ENCODE measurements at places on chromosomes 2 and 18. TPM values are rescaled to one million over a fixed set of nuclear protein-coding genes. Genes with fewer than 3 reads are reported as not detected.

GRCh38 chr2:3500326-3500899, 18.9 kb downstream of the ADI1 start:
- no peaks in the 10 kb centered on the region for H3K27me3 ChIP-seq
- no peak overlapping the region for H3K27ac ChIP-seq
- H3K4me1 ChIP-seq = peaks cover 1% of the 10 kb centered on the region
- no peaks in the 10 kb centered on the region for H3K36me3 ChIP-seq
- no peak for DNase-seq

GRCh38 chr2:85886590-85886989, 2.2 kb downstream of the ST3GAL5 start:
- H3K27ac ChIP-seq = no peak overlapping the region
- peaks cover 8% of the 10 kb centered on the region for H3K4me1 ChIP-seq
- DNase-seq = peak; percentile 69
- peak overlapping the region; percentile 86 for H3K4me3 ChIP-seq

DNA sequence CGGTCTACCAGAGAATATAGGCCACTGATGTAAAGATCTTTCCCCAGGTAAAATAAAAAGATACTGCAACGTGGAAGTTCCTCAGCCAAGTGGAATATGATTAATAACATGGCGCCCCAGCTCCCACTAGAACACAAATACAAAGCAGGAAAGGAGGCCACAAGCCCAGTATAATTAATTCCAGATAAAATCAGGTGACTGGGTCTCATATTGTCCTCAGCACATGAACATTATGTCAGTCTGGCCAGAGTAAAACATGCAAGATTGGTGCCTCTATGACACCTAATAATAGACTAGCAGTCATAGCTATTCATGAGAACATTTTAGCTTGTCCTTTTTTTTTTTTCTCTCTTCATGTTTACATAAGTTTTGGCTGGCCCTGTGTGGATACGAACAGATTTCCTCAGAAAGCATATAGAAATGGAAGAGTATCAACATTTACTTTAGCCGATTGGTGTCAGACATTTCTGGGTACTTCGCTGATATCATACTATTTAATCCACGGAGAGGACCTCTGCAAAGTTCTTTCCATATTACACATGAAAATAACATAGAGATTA, 523.8 kb upstream of the SETBP1 start:
- H3K27me3 ChIP-seq = no peaks in the 10 kb centered on the region
- H3K4me1 ChIP-seq = no peaks in the 10 kb centered on the region
- H3K4me3 ChIP-seq = no peak overlapping the region
- no peaks in the 10 kb centered on the region for H3K36me3 ChIP-seq
- DNase-seq = no peak

DNA sequence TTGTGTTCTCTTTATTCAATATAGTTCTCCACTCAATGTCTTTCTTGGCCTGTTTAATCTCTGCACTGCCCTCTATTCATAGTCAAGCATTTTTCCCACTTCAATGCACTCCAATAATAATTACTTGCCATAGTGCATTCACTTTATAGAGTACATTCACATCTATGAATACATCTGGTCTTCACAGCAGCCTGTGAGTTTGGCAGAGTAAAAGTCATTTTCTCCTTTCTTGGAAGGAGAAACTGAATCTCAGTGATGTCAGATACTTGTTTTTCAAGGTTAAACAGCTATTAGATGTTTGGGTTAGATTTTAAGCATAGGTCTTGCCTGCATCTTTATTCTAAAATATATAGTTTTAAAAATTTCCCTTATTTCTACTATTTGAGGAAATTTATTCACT, 373.2 kb downstream of the TRIB2 start:
- H3K4me3 ChIP-seq = no peak overlapping the region
- H3K27ac ChIP-seq = no peak overlapping the region
- no peak for DNase-seq

DNA sequence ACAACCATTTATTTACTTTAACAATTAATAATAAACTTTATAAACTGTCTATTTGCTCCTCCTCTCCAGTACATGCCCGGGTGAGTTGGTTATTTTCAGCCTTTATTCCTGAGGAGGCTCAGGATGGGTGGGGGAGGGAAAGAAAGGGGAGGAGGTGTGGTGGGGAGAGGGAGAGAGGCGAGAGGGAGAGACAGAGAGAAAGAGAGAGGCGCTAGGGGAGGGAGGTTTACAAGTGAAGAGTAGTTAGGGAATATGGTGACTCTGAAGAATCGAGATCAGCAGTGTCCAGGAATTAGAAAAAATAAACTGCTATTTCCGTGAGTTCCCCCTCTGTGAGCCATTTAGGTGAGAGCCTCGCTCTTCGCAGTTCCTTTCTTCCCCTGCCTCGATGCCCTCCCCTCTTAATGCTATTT, 138.9 kb downstream of the MEIS1 start:
- DNase-seq = no peak
- no peak overlapping the region for H3K4me3 ChIP-seq
- no peaks in the 10 kb centered on the region for H3K36me3 ChIP-seq
- H3K27me3 ChIP-seq = no peaks in the 10 kb centered on the region
- H3K27ac ChIP-seq = no peak overlapping the region

- no peaks in the 10 kb centered on the region for H3K4me1 ChIP-seq
- no peak overlapping the region for H3K4me3 ChIP-seq
- no peaks in the 10 kb centered on the region for H3K36me3 ChIP-seq
- DNase-seq = no peak
- no peaks in the 10 kb centered on the region for H3K27me3 ChIP-seq
Measured at GRCh38 chr2:234329202-234329960, 167.5 kb downstream of the ARL4C start.

GRCh38 chr2:46915281-46915810, at the start of gene MCFD2:
Gene MCFD2 (minus strand): TSS chr2:46915806. CDS start chr2:46909171, 6,635 bp downstream.
- H3K27ac ChIP-seq = peak within 1 kb of the TSS; percentile 94
- H3K27me3 ChIP-seq = no peaks in the 10 kb centered on the region
- DNase-seq = no peak

DNA sequence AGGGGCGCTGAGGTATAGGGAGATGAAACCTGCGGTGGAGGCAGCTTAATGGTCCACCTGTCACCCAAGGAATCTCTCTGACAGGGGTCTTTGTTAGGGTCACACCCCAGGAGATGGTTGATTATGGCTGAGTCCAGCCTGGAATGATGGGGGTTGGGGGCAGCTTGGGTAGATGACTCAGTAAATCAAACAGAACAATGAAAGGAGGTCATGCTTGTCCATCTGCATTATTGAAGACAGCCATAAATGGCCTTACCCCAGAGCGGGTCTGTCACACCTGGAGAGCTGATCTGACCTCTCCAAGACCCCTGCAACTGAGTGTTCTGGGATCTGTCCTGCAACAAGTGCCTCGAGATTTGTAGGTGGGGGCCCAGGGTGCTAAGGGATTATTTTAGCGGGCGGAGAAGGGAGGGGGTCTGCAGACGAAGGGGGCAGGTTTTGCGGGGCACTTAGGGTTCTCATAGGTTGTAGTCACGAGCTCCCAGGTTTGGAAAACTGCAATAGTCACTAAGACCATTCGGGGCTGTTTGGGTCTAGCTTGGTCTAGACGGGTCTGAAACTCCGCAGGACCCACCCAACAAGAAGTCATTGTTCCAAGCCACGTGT, 771 bp upstream of the IGFBP2 start:
- DNase-seq = no peak
- no peak overlapping the region for H3K27ac ChIP-seq
- no peaks in the 10 kb centered on the region for H3K36me3 ChIP-seq

- no peak for DNase-seq
- peaks cover 15% of the 10 kb centered on the region for H3K4me1 ChIP-seq
- H3K4me3 ChIP-seq = no peak overlapping the region
- H3K27ac ChIP-seq = no peak overlapping the region
- no peaks in the 10 kb centered on the region for H3K36me3 ChIP-seq
- no peaks in the 10 kb centered on the region for H3K27me3 ChIP-seq
Measured at GRCh38 chr2:62817348-62817747, 111.8 kb downstream of the EHBP1 start.

- H3K36me3 ChIP-seq = no peaks in the 10 kb centered on the region
- no peak overlapping the region for H3K4me3 ChIP-seq
- H3K27ac ChIP-seq = no peak overlapping the region
- peaks cover 2% of the 10 kb centered on the region for H3K4me1 ChIP-seq
- no peaks in the 10 kb centered on the region for H3K27me3 ChIP-seq
- DNase-seq = no peak
Measured at GRCh38 chr2:237760506-237761502, 37.8 kb upstream of the RBM44 start.

GRCh38 chr2:73746015-73746876, 9.1 kb upstream of the TPRKB start:
- H3K27me3 ChIP-seq = no peaks in the 10 kb centered on the region
- no peak overlapping the region for H3K27ac ChIP-seq
- H3K36me3 ChIP-seq = no peaks in the 10 kb centered on the region
- H3K4me1 ChIP-seq = no peaks in the 10 kb centered on the region
- no peak for DNase-seq

DNA sequence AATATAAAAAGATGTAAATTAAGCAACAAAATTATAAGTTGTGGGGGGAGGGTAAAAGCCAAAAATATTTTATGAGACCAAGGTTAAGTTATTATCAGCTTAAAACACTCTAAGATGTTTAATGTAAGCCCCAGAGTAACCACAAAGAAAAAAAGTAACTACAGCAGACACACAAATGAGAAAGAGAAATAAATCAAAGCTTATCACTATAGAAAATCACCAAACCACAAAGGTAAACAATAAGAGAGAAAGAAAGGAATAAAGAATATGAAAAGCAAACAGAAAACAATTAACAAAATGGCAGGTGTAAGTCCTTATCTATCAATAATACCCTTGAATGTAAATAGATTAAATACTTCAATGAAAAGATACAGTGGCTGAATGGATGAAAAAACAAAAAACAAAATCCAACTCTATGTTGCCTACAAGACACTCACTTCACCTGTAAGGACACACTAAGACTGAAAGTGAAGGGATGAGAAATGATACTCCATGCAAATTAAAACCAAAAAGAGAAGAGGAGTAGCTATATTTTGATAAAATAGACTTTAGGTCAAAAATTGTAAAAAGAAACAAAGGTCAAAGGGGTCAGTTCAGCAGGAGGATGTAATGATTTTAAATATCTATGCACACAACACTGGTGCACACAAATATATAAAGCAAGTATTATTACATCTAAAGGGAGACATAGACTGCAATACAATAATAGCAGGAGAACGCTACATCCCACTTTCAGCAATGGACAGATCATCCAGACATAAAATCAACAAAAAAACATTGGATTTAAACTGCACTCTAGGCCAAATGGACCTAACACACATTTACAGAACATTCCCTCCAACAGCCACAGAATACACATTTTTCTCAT, 80.7 kb downstream of the PTPN2 start:
- no peaks in the 10 kb centered on the region for H3K4me1 ChIP-seq
- H3K4me3 ChIP-seq = no peak overlapping the region
- no peak overlapping the region for H3K27ac ChIP-seq
- H3K27me3 ChIP-seq = no peaks in the 10 kb centered on the region

- H3K27ac ChIP-seq = no peak overlapping the region
- H3K4me1 ChIP-seq = no peaks in the 10 kb centered on the region
- no peaks in the 10 kb centered on the region for H3K27me3 ChIP-seq
- no peak overlapping the region for H3K4me3 ChIP-seq
Measured at GRCh38 chr2:25369876-25370275, 28.2 kb upstream of the DNMT3A start.

DNA sequence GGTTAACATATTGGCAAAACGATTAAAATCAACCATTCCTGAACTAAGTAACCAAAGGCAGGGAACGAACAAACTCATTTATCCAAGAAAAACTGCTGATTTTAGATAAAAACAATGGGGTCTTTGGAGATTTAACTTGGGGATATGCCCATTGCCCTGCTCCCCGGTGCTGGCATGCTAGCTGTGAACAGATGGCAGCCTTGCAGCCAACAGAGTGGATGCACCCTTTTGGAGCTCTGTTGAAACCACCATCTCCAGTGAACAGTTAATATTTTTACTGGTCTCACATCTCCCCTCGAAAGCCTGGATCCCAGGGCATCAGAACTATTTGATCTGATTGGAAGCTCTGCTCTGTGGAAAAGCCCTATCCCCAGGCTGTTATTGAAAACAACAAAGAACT, 303.1 kb downstream of the TGIF1 start:
- no peak for DNase-seq
- H3K36me3 ChIP-seq = no peaks in the 10 kb centered on the region
- no peak overlapping the region for H3K4me3 ChIP-seq
- no peak overlapping the region for H3K27ac ChIP-seq
- H3K4me1 ChIP-seq = no peaks in the 10 kb centered on the region

- no peak overlapping the region for H3K4me3 ChIP-seq
- H3K27ac ChIP-seq = no peak overlapping the region
- H3K4me1 ChIP-seq = no peaks in the 10 kb centered on the region
- no peaks in the 10 kb centered on the region for H3K27me3 ChIP-seq
- DNase-seq = no peak
Measured at GRCh38 chr2:28929581-28929980, 35.1 kb downstream of the WDR43 start.

DNA sequence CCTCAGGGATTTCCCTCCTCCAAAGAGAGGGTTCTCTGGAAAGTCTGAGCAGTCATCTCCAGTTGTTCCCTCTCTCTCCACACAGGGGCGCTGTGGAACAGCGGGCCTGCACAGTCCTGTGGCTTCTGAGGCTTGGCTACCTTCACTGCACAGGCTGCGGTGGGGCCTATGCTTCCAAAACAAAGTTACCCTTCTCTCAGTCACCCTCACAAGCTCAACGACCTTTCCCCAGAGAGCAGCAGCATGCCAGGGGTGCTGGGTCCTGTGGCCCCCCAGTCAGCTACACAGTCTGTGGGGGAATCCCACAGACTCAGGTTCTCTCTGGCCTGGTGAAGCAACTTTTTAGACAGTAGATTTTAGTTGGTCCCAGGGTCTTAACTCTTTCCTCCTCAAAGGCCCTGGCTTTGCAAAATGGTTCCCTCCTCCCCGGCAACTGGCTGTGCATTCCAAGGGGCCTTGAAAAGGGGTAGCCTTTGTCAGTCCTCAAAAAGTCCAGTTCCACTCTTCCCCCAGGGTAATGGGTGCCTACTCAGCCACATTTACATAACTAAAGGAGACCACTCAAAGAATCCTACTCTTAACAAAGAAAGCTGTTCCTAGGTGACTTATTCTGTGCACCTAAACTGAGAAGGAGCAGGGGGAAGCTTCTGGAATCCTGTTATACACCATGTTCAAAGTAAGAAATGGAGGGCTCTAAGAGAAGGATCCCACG, 14.9 kb downstream of the B3GNT7 start:
- H3K27ac ChIP-seq = no peak overlapping the region
- H3K4me1 ChIP-seq = peaks cover 5% of the 10 kb centered on the region
- H3K4me3 ChIP-seq = no peak overlapping the region
- DNase-seq = no peak
- no peaks in the 10 kb centered on the region for H3K27me3 ChIP-seq

GRCh38 chr18:42950732-42951131, 164.8 kb downstream of the RIT2 start:
- H3K27me3 ChIP-seq = no peaks in the 10 kb centered on the region
- no peak for DNase-seq
- H3K4me1 ChIP-seq = no peaks in the 10 kb centered on the region

GRCh38 chr2:212957624-212958023, 193.8 kb downstream of the IKZF2 start:
- H3K4me3 ChIP-seq = no peak overlapping the region
- DNase-seq = no peak
- H3K4me1 ChIP-seq = no peaks in the 10 kb centered on the region
- no peak overlapping the region for H3K27ac ChIP-seq
- H3K36me3 ChIP-seq = no peaks in the 10 kb centered on the region

- no peaks in the 10 kb centered on the region for H3K4me1 ChIP-seq
- H3K27ac ChIP-seq = no peak overlapping the region
- no peaks in the 10 kb centered on the region for H3K36me3 ChIP-seq
- H3K4me3 ChIP-seq = no peak overlapping the region
- H3K27me3 ChIP-seq = no peaks in the 10 kb centered on the region
Measured at GRCh38 chr2:46075848-46076247, 221.4 kb upstream of the EPAS1 start.

LINC00305 gene
- 0.12 TPM for polyA plus RNA-seq

EGR4 gene
- 0.04 TPM for polyA plus RNA-seq

CEP68 gene
- polyA plus RNA-seq = 18.2 TPM

DRC1 gene
- polyA plus RNA-seq = not detected

AQP4 gene
- polyA plus RNA-seq = 2.0 TPM

SCN7A gene
- 31.2 TPM for polyA plus RNA-seq

CFAP65 gene
- polyA plus RNA-seq = not detected

SPDYA gene
- 0.13 TPM for polyA plus RNA-seq

NGEF gene
- polyA plus RNA-seq = 0.53 TPM

All from ovary (tissue), 10 donors.